Muscle of leg (tissue), 16 donors: ENCODE measurements at places on chromosomes 12 and 14. TPM values are rescaled to one million over a fixed set of nuclear protein-coding genes. Genes with fewer than 3 reads are reported as not detected.

RECQL gene
- 29.3 TPM for polyA plus RNA-seq

ARG2 gene
- polyA plus RNA-seq = 1.5 TPM

APOF gene
- not detected for polyA plus RNA-seq

GRCh38 chr12:96198965-96199364, 4.8 kb downstream of the ELK3 start:
- no peaks in the 10 kb centered on the region for H3K36me3 ChIP-seq
- DNase-seq = no peak
- H3K27me3 ChIP-seq = peaks cover 3% of the 10 kb centered on the region
- no peak overlapping the region for H3K27ac ChIP-seq
- H3K4me3 ChIP-seq = no peak overlapping the region
- peaks cover 9% of the 10 kb centered on the region for H3K4me1 ChIP-seq

GRCh38 chr12:232731-233614, 19.0 kb upstream of the SLC6A12 start:
- peak overlapping the region; percentile 85 for H3K27ac ChIP-seq
- peak; percentile 68 for DNase-seq
- no peak overlapping the region for H3K4me3 ChIP-seq
